NCI-H2081 treated with DMSO at 0.1 percent for 48 hours (cell line): ENCODE measurements at places on chromosomes 2 and 18.

- peak; percentile 82 for DNase-seq
These were observed 132.1 kb downstream of the SH3RF3 start for GRCh38 chr2:109260886-109261700.

DNA sequence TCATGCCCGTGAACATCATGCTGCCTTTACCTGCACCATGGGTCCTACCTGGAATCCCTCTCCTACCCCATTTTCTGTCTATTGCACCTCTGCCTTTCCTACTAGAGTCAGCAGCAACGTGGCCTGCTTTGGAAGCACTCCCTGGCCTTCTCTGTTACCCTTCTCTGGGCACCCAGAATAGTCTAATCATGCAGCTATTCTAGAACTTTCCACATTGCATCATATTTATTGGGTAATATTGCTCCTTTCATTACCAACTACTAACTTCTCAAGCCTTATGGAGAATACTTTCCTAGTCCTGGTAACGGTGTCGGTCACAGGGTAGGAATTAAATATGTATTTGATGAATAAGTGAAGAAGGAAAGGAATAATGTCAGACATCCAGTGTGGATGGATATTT is 33.3 kb upstream of the CREG2 start:
- DNase-seq: no peak

DNA sequence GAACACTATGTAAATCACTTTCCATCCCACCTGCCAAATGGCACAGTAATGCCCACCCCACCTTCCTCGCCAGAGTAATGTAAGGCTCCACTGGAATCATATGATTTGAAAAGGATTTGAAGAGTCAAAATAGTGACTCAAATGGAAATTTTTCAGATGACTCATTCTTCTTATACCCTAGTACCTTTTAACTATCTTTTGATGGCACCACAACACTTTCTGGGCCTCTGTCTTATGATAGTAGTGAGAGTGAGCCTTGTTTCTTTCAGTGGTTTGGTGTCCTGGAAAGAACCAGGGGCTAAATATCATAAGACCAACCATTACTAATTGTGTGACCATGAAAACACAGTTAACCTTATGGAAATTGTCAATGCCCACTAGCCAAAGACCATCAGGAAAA is 235.4 kb upstream of the SLC14A2 start:
- no peak for DNase-seq

GRCh38 chr2:38122344-38122743 is 46.4 kb upstream of the CYP1B1 start:
- no peak for DNase-seq

GRCh38 chr2:172969166-172969565 is 106.5 kb upstream of the MAP3K20 start:
- DNase-seq: no peak

- DNase-seq: no peak
These were observed 33.6 kb downstream of the TWIST2 start for GRCh38 chr2:238881353-238882081.

GRCh38 chr2:112579241-112579640 is 5.2 kb upstream of the CHCHD5 start:
- no peak for DNase-seq

DNA sequence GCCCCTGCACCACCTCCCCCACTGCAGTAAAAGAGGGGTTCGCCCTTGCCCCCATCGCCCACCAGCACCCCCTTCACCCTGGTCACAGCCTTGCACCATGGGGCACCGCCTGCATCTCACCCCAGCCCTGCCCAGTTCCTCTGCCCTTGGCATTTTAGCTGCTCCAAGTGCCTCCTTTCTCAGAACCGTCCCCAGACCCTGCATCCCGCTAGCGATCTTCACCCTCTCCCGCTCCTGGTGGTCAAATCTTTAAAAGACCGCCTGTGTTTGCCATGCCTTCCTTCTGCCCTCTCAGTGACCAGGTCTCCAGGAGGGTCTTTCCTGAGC is 114.7 kb upstream of the OTOS start:
- DNase-seq: no peak
